Parietal lobe (tissue), 2 donors: ENCODE measurements at places on chromosomes 6 and 20. TPM values are rescaled to one million over a fixed set of nuclear protein-coding genes. Genes with fewer than 3 reads are reported as not detected.

The OPN5 gene
- total RNA-seq: not detected

The AGER gene
- 0.63 TPM for total RNA-seq

The SMOC2 gene
- total RNA-seq: 1.3 TPM

The SCRT2 gene
- 6.3 TPM for total RNA-seq

The TBXT gene
- not detected for total RNA-seq

The VARS1 gene
- total RNA-seq: 57.9 TPM

The MYCT1 gene
- 2.2 TPM for total RNA-seq

The ADGRF1 gene
- not detected for total RNA-seq

The PLA2G7 gene
- total RNA-seq: 1.9 TPM

The SLC35D3 gene
- total RNA-seq: not detected

The SOBP gene
- 109 TPM for total RNA-seq

The MOXD1 gene
- total RNA-seq: 26.9 TPM

The ARMH2 gene
- not detected for total RNA-seq

The MATN4 gene
- not detected for total RNA-seq

The CCN6 gene
- total RNA-seq: not detected

The GABBR1 gene
- total RNA-seq: 188 TPM

The STMND1 gene
- not detected for total RNA-seq

The ACTL10 gene
- 1.6 TPM for total RNA-seq

The THBS2 gene
- total RNA-seq: 8.5 TPM
